ENCODE measurements at places on chromosomes 6 and 20.

DNA sequence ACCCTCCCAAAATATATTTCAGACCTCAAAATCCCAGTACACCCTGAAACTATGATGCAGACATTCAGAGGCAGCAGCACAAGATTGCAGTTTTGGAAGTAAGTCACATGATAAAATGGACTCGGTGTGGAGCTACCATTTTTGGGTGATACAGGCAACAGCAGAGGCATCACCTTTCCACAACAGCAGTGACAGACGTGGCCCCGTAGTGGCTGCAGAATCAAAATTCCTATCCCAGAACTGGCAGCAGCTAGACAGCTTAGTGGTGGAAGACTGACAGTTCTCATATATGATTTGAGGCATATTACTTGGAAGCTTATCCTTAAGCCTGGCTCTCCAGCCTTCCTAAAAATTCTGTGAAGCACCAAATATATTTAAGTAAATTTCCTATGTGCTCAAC, 19.9 kb downstream of the PLN start:
- no peak for DNase-seq

GRCh38 chr6:20840675-20841074, 306.4 kb downstream of the CDKAL1 start:
- DNase-seq = no peak

DNA sequence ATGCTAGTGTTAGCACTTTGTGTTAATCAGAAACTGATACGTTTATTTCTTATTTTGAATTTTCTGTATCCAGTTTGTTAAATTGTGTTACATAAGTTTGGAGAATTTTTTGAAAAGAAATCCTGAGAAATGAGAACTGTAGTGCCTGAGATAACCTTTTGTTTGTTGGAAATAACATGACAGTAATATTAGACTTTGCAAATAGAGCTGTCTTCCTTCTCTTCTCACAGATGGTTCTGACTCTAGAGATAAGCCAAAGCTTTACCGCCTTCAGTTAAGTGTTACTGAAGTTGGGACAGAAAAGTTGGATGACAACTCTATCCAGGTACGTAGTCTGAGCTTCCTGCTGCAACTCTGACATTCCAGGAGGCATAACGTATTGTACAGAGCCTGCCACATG, 69.9 kb downstream of the AFDN start:
- DNase-seq = no peak

- DNase-seq = peak; percentile 10
These were observed 506.2 kb upstream of the SLC35B3 start for GRCh38 chr6:8941577-8941976.

- DNase-seq = no peak
These were observed 159.7 kb upstream of the AHI1 start for GRCh38 chr6:135657207-135657606.

GRCh38 chr6:167781066-167781767, 45.5 kb upstream of the AFDN start:
- DNase-seq = no peak

DNA sequence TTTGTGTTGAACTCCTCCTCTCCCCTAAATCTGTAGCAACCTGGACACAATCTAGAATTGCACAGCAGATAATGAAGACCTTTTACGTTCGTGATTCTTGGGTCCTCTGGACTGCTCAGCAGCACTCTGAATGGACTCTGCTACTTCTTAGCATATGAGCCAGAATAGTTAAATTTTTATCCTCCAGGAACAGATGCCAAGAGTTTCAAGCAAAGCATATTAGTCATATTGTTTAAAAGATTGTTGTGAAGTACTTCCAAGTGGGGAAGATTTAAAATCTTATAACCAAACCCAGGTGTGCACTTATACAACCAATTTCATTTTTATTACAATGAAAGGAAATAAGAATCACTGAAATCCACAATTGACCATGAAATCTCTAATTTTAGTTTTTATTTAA, 118.9 kb upstream of the EXOC2 start:
- no peak for DNase-seq

DNA sequence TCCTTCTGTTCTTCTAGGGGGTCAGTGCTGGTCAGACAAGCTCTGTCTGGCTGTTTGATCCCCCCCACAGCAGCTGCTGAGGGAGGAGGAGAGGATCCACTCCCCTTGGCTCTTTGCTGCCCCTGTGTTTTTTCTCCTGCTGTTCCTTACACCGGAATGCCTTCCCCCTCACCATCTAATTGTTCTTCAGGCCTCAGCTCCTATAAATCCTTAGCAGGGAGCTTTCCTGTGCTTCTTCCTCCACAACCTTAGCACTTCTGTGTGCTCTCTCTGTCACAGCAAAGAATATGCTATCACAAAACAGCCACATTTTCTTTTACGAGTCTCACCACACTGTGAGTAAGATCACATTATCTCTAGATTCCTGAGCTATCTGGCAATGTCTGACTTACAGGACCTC, 196.6 kb downstream of the OTOR start:
- DNase-seq = no peak

GRCh38 chr20:40280616-40281015, 408.4 kb downstream of the MAFB start:
- DNase-seq = no peak

DNA sequence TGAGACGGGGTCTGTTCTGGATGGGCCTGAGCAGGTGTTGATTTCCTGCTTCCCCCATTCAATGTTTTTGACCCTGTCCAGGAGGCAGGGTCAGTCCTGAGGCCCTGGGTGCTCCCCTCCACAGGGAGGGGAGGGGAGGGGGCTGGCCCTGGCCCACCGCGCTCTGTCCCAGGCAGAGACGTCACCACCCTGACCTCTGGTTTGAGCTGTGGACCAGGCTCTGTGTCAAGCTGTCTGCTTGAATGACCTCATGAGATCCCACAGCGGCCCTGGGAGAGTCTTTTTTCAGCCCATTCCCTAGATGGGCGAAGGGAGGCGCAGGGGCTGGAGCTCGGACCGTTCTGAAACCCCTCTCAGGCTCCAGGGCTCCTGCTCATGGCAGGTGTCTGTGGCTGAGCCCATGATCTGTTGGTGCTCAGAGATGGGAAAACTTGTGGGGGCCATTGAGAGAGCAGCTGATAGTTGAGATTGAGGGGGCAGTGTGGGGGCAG, 8.9 kb upstream of the LKAAEAR1 start:
- DNase-seq = no peak

GRCh38 chr6:1313384-1313766, 1.5 kb downstream of the FOXQ1 start:
- no peak for DNase-seq
